ENCODE measurements at places on chromosomes 4 and X.
A peak's percentile ranks its signal among the peaks of the same experiment; 100 is the strongest.

GRCh38 chr4:34362654-34363053, 1881.7 kb downstream of the ARAP2 start:
- DNase-seq = no peak

GRCh38 chrX:63350465-63350877, 661 bp downstream of the SPIN4 start:
- DNase-seq = peak; percentile 34

DNA sequence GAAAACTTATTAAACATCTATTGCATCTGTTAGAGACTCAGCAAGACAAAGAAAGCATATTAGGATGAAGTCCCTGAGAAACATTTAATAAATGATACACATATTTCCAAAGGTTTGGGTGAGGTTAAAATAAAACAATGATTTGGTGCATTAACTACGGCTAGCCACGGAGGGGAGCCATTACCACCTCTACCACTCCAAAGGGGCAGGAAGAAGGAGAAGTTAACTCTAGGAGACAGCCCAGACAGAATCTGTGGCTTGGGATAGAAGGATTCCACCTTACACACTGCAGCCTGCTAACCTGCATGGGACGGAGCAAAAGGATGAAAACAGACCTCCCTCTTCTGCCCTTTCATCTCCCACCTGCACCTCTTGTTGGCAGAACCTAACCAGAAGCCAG, 189.1 kb upstream of the C1QTNF7 start:
- peak; percentile 71 for DNase-seq

GRCh38 chr4:86381431-86381830, 21.6 kb upstream of the MAPK10 start:
- no peak for DNase-seq

- no peak for DNase-seq
These were observed 122.7 kb upstream of the DIPK2B start for GRCh38 chrX:45323387-45323786.

DNA sequence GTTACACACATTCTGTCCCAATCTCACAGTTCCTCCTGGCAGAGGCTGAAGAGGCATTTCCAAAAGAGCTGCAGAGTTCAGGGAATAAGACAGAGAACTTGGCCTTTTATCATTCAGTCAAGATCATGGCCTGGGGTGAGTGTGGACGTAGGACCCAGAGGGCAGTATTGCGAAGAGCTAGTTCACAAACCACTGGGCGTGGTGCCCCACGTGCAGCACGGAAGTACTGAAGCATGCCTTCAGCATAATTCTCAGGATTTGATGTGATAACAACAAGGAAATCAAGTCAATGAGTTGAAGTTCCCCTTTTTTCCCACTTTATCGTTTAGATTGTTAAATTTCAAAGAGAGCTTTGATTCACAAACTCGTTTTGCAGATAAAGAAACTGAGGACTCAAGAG, 117.7 kb downstream of the RELL1 start:
- no peak for DNase-seq

GRCh38 chr4:185211641-185212040, 2.2 kb downstream of the SNX25 start:
- no peak for DNase-seq

- no peak for DNase-seq
These were observed 255.6 kb upstream of the JADE1 start for GRCh38 chr4:128553686-128554515.

DNA sequence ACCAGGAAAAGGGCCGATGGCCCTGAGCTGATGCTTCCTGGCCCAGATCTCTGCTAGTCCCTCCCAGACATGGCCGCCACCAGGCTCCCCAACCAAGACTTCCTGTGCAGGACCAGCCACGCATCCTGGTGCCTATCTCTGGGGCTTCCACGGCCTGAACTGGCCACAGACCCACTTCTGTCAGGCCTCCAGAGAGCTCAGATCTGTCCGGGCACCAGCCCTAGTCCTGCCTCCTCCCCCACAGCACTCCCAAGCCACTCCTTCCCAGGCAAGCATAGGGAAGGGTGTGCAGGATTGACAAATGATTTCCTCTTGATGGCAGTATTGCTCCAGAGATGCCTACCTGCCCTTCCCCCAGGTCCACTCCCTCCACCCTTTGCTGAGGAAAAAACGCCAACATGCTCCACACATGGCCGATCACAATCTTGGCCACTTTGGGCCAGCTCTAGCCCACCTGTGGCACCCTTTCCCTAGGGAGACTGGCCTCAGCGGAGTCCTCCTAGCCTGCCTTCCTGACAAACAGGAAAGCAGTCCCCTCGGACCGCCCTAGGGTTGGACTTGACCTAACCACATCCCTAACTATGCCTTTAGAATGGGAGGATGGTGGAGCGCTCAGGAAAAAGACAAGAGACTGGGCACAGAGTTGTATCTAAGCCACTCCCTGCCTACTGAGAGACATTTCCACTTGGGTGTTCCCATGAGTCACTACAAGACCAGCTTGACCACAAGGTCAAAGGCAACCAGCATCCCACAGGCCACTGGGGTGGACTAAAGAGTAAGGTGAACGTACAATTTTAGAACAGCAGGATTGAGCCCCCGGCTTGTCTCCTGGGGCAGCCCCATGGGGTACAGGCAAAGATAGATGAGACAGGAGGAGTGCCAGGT, 277.5 kb upstream of the AGTR2 start:
- peak; percentile 17 for DNase-seq

- no peak for DNase-seq
These were observed 352.4 kb downstream of the GRIA2 start for GRCh38 chr4:157572951-157573350.

DNA sequence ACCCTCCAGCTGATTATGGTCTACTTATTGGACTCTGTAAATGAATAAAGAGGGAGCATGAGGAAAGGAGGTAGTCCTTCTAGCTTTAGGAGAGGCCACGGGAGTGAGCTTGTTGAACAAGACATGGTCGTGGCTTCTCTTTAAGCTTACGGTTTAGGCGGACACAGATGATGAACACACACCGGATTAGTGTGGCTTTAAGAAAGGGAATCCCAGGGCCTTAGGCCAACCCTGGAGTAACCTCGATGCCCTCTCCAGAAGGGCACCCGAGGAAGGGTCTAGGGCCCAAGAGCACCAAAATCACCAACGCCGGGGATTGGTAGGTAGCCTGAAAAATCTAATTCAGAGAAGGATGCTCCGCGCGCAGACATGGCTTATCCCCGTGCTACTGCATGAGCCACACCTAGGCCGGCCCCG, 39.4 kb downstream of the ERVMER34-1 start:
- DNase-seq = no peak

- DNase-seq = no peak
These were observed 130.8 kb downstream of the ANAPC10 start for GRCh38 chr4:144967161-144967560.

DNA sequence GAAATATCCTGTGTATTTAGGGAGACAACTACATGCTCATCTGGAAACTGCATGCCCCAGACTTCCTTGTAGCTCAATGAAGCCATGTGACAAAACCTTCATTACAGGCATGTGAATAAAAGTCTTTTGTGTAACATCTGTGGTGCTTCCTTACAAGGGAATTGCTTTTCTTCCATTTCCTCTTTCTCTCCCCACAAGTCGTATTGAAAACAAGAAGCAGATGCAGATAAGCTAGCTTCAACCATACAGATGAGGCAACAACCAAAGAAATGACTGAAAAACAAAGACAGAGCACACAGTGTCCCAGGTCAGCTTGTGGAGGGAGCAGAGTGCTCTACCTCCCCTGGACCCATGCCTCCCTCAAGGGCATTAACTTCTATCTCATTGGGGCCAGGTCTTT, 115.8 kb upstream of the INPP4B start:
- DNase-seq = no peak

GRCh38 chr4:174317531-174317930, 33.8 kb downstream of the CEP44 start:
- peak; percentile 5 for DNase-seq

- DNase-seq = no peak
These were observed 88.2 kb upstream of the STS start for GRCh38 chrX:7059214-7059838.

DNA sequence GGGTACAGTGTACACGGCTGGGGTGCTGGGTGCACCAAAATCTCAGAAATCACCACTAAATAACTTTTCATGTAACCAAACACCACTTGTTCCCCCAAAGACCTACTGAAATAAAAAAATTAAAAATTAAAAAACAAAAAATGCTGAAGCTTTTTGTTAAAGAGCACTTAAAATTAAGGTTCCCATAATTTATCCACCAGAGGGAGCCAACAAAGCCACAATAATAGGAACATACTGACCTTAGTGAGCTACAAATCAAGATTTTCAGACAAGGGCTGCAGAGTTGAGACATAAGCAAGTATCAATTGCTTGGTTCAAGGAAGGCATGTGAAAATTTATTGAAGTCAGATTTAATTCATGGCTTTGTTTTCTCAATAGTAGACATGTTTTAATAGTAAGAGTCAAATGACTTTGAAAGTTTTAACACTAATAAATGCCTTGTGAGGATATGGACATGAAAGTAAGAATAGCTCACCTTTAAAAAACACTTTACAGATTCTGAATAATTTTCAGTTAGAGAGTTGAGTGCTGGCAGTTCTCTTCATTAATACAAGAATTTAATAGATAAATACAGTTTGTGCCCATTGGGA, 43.0 kb upstream of the SCOC start:
- DNase-seq = peak; percentile 60

- no peak for DNase-seq
These were observed 111.2 kb upstream of the PDE5A start for GRCh38 chr4:119739796-119740195.

DNA sequence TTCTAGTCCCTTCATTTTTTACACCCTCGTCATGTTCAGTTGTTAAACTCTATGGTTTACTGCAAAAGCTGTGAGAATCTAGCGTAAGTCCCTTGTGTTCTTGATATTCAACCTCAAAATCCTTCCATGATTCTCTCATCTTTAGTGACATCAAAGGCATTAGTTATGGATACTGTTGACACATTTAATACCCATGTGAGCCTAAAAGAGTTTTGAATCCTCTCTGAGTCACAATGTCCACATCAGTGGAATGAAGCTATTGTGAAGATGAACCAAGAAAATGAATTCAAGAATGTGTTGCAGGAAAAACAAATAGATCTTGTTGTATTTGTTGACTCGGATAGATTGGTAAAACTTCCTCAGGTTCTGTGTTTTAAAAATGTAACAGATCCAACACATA, 394.7 kb upstream of the ATOH1 start:
- no peak for DNase-seq

DNA sequence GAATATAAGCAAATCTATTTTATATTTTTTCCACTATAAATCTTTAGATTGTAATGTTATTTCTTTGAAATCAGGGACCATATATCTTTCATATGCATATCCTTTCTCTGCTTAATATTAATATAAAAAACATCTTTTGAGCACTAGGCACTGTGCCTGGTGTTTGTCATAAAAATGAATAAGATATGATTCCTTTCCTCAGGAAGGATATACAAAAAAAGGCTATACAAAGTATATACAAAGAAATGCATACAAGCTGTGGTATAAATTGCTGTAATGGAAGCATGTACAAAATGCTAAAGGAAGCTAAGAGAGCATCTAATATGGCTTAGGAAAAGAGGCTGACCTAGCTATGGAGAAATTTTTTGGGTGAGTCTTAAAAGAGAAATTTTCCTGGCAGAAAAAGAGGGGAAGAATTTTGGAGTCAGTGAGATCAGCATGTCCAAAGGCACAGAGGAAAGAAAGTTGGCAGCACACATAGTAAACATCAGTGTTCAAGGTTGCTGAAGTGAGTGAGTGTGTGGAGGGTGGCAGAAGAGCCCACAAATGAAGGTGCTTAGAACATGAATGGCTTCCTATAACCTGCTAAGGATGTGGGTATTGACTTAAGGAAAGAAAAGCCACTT, 500.0 kb downstream of the SPRY1 start:
- DNase-seq = peak; percentile 51

DNA sequence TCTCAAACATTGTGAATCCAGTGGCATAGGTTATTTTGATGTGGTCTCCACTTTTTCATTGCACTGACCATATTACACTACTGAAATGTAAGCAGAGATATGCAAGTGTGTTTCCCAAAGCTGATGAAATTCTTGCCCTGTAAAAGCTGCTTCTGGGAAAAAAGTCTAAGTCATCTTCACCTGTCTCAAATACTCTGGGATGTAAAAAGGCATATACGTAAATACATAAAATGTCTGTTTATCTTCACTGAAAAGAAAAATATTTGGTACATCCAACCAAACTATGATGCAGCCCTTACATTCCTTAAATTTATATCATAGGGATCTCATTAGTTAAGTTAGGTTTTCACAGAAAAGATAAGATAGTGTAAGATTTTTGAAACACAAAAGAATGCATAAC, 7.9 kb downstream of the KDR start:
- no peak for DNase-seq

DNA sequence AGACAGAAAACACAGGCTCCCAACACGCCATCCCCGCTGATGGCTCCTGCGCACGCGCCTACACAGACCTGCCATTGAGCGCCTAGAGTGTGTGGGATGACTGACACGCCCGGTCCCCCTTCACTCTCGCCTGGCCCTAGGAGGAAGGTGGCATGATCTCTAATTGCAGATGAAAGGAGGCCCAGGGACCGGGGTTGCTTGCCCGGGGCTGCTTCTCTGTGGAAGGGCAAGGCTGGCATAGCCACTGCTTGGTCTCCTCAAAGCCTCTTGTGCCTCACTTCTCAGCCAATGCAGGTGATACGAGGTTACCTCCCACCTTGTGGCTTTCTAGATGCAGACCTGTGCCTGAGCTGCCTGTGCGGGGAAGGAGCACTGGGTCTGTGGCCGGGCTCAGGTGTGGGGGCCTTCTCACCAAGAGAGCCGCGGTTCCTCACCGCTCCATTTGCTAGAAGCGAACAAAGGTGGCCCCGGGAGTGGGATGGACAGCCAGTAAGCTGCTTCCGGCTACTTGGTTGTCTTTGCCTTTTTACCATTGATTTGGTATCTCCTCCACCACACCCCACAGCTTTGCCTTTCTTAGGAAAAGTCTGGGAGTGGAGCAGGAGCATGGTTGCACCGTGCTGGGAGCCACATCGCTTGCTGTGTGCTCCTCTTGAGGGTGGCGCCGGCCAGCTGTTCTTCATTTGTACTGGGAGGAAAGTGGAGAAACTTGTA, 47.0 kb downstream of the TBC1D14 start:
- DNase-seq = no peak

GRCh38 chrX:51694254-51694653, 11.6 kb upstream of the CENPVL2 start:
- no peak for DNase-seq

- peak; percentile 3 for DNase-seq
These were observed 65.2 kb downstream of the SLC4A4 start for GRCh38 chr4:71404049-71404448.

- no peak for DNase-seq
These were observed 256.9 kb upstream of the TEX13A start for GRCh38 chrX:105477351-105477750.

GRCh38 chr4:116480546-116480945, 604.8 kb downstream of the TRAM1L1 start:
- DNase-seq = no peak

- DNase-seq = no peak
These were observed 1544.9 kb upstream of the PCDH7 start for GRCh38 chr4:29175291-29175690.

DNA sequence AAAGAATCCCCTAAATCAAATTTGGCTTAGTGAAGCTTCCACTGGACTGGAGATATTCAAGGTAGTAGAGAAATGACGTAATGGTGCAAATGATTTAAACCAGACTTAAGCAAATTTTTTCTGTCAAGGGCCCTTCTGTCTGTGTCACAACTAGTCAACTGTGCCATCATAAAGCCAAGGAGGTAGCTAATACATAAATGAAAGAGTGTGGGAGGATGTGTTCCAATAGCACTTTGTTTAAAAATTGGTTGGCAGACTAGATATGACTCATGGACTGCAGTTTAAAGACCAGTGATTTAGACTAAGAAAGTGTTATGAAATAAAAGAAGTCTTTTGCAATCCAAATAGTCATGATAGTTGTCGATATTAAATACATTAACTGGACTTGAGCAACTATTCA, 24.3 kb upstream of the TEX13C start:
- DNase-seq = peak; percentile 10

Data from GM23248 (cell line).